Vagina (tissue), 2 donors: ENCODE measurements at places on chromosomes 5 and 9. TPM values are rescaled to one million over a fixed set of nuclear protein-coding genes. Genes with fewer than 3 reads are reported as not detected.
A peak's percentile ranks its signal among the peaks of the same experiment; 100 is the strongest.

PCDHGB1 gene
- 3.9 TPM for total RNA-seq

SNCB gene
- total RNA-seq: not detected

ADAMTS2 gene
- total RNA-seq: 17.4 TPM

LCN1 gene
- total RNA-seq: not detected

NR3C1 gene
- total RNA-seq: 46.7 TPM

MYO10 gene
- total RNA-seq: 22.1 TPM

MYORG gene
- total RNA-seq: 4.4 TPM

DNA sequence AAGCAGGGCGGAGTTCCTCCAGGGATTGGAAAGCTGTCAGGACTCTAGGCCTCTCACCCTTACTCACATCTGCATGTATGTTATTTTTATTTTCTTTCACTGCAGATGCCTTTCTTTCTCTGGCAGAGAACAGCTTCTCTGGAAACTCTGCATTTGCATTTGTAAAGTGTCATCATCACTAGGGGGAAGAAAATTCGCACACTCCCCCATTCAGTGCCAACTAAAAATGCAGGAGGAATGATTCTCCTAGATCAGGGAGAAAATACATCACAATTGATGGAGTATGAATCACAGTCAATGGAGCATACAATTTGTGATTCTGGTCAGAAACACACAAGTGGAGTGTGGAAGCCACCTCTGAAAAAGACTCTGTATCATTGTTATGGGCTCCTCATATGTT is 351.4 kb upstream of the FTMT start:
- H3K4me3 ChIP-seq: no peak overlapping the region
- no peak for DNase-seq
- no peaks in the 10 kb centered on the region for H3K36me3 ChIP-seq
- no peaks in the 10 kb centered on the region for H3K27me3 ChIP-seq

GRCh38 chr9:78994471-78994870 is 577.3 kb upstream of the TLE4 start:
- no peaks in the 10 kb centered on the region for H3K27me3 ChIP-seq
- no peak overlapping the region for H3K4me3 ChIP-seq
- H3K27ac ChIP-seq: no peak overlapping the region
- no peaks in the 10 kb centered on the region for H3K4me1 ChIP-seq
- no peaks in the 10 kb centered on the region for H3K36me3 ChIP-seq

DNA sequence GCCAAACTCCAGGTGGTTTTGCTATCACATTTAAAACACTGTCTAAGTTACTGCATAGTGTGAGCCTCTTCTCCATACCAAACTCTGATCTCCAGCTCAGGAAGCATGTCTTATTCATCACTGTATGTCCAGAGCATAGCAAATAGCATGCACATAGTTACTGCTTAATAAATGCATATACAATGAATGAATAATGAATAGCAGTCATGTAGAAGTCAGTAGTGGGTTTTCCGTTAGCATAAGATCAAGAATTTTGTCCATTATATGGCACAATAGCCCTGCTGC is 329.4 kb downstream of the ARRDC3 start:
- H3K27ac ChIP-seq: no peak overlapping the region
- no peaks in the 10 kb centered on the region for H3K36me3 ChIP-seq
- no peak for DNase-seq
- H3K4me1 ChIP-seq: no peaks in the 10 kb centered on the region

- H3K27ac ChIP-seq: no peak overlapping the region
- no peak overlapping the region for H3K4me3 ChIP-seq
- peaks cover 6% of the 10 kb centered on the region for H3K4me1 ChIP-seq
- peaks cover 12% of the 10 kb centered on the region for H3K27me3 ChIP-seq
Observed at GRCh38 chr5:139758510-139759075, 37.0 kb upstream of the PSD2 start.

DNA sequence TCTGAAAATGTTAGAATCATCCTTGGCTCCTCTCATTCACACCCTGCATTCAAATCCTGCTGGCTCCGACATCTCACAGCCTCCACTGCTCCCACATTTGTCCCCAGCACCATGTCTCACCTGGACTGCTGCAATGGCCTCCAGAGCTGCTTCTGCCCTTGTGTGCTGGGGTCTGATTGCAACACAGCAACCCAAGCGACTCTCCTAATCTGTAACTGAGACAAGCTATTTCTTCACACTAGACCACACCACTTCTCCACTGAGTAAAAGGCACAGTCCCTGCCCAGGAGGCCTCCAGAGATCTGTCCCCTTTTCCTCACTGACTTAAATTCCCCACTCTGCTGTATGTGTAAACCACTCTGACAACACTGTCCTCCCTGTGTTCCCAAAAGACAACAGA is 151.1 kb upstream of the TAS2R1 start:
- H3K36me3 ChIP-seq: no peaks in the 10 kb centered on the region
- H3K4me3 ChIP-seq: no peak overlapping the region
- no peaks in the 10 kb centered on the region for H3K27me3 ChIP-seq
- no peaks in the 10 kb centered on the region for H3K4me1 ChIP-seq

- no peak for DNase-seq
- H3K4me1 ChIP-seq: peaks cover 7% of the 10 kb centered on the region
- H3K36me3 ChIP-seq: no peaks in the 10 kb centered on the region
- H3K27me3 ChIP-seq: no peaks in the 10 kb centered on the region
- no peak overlapping the region for H3K27ac ChIP-seq
Observed at GRCh38 chr9:132546148-132547051, 36.0 kb upstream of the BARHL1 start.

- no peaks in the 10 kb centered on the region for H3K36me3 ChIP-seq
- peak overlapping the region; percentile 39 for H3K4me3 ChIP-seq
- no peak for DNase-seq
- peaks cover 4% of the 10 kb centered on the region for H3K27me3 ChIP-seq
- no peak overlapping the region for H3K27ac ChIP-seq
- peaks cover 16% of the 10 kb centered on the region for H3K4me1 ChIP-seq
Observed at GRCh38 chr9:136669791-136670464, 7.2 kb downstream of the EGFL7 start.

DNA sequence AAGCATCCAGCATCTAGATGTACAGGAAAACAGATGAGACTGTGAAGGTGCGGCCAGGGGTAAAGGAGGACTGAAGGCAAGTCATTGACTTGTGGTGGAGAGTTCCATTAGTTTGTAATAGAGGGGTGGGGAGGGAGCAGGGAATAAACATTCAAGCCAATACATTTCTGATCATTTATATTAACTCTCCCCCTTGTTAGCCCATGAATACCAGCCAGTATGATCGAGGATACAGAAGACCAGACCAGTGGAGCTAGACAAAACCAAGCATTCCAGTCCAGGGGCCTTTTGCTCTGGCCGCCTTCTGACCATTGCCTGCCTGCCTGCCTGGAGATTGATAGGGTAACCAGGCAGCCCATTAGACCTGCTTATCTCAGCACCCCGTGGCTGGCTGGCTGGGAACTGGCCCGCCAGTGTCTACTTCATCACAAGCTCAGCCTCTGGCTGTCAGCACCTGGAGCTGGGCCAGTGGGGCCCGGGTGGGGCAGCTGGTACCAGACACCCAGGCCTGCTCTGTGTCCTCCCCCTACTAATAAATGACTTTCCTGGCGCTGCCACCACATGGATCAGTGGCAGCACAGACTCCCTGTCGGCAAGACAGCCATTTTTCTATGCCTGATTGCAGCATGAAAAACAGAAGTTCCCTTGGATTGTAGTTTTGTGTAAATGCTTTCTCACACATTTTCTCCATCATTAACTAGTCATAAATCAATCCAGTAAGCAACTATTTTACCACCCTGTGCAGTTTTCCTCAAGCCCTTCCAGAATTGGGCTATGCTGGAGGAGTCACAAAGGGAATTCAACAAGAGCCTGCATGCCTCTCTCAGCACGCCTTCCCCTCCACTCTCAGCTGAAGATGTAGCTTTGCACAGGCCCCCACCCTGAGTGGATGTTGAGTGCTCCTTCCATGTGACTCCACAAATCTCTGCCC is 181.3 kb downstream of the SNCAIP start:
- H3K4me1 ChIP-seq: no peaks in the 10 kb centered on the region
- no peak for DNase-seq
- H3K4me3 ChIP-seq: no peak overlapping the region

DNA sequence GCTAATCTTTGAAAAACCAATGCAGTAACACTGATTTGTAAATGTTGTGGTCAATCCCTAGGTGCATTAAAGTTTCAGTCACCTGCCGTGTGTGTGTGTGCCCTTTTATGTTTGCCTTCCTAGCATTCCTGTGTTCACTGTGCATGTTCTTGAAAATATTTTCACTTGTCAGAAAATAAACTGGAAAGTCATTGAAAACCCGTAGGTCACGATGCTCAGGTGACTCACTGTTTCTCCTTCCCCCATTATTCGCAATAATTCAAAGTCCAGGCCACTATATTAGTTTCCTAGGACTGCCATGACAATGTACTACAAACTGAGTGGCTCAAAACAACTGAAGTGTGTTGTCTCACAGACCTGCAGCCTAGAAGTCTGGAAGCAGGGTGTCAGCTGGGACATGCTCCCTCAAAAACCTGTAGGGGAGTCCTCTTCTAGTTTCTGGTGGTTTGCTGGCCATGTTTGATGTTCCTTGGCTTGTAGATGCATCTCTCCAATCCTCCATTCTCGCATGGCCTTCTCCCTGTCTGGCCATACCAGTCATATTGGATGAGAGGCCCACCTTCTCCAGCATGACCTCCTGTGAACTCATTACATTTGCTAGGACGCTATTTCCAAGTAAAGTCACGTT is 29.3 kb downstream of the MARVELD2 start:
- H3K27ac ChIP-seq: no peak overlapping the region
- no peak for DNase-seq
- H3K27me3 ChIP-seq: no peaks in the 10 kb centered on the region
- H3K4me3 ChIP-seq: no peak overlapping the region
- H3K4me1 ChIP-seq: no peaks in the 10 kb centered on the region

DNA sequence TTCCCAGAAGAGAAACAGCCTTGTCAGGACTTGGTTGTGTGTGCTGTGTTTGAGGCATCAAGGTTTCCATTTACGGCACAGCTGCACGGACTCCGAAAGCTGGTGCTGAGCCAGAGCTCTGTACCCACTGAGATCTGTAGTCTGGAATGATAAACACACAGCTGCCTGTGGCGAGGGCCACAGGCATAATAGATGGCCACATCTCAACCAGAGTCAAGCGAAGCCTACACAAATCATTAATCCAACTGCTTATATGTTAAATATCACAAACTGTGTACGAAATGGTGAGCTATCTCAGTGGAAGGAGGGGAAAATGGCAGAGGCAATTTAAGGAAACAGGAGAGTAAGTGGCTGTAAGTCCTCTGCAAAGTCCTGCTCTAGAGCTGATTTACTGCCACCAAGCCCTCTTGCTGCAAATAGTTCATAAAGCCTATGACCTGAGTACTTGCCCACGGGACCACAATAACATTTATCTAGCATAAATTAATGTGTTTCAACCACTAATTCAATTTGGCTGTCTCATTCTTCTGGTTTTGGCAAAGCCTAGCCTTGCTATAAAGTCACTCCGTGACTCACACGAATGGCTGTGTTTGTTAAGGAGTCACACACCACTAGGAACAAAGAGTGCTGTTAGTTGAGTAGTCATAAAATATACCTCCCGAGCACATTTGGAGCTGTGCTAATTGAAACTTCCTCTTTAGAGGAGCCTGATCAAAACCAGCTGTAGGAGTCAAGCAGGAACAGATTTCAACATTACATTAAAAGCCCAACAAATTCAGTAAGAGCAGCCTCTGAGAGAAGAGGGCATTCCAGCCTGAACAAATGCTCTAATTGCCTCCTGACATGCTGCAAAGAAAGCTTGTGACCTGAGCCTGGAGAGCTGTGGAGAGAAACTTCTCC is 738.6 kb upstream of the ZNF608 start:
- DNase-seq: no peak
- H3K4me3 ChIP-seq: peak overlapping the region; percentile 29
- H3K27me3 ChIP-seq: no peaks in the 10 kb centered on the region
- H3K4me1 ChIP-seq: peaks cover 47% of the 10 kb centered on the region
- H3K27ac ChIP-seq: peak overlapping the region; percentile 67

- peaks cover 14% of the 10 kb centered on the region for H3K27me3 ChIP-seq
- H3K27ac ChIP-seq: no peak overlapping the region
- DNase-seq: no peak
Observed at GRCh38 chr9:97220894-97221477, 86.5 kb upstream of the CCDC180 start.

DNA sequence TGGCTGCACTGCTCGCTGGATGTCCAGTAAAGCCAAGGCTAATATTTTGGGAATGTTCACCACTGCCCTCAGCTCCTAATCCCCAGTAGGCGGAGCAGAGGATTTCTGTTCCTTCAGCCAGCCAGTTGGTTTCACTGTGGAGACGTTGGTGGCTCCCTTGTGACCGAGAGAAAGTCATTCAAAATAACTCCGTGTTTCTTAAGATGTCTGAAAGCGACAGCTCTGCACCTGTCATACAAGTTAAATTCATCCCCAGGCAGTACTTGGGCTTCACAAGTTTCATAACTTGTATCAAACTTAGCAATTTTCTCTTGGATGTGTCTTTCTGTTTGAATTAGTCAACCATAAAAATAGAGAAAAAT is 382 bp upstream of the CDKN2B start:
- DNase-seq: no peak
- peaks cover 26% of the 10 kb centered on the region for H3K4me1 ChIP-seq
- H3K27me3 ChIP-seq: no peaks in the 10 kb centered on the region

DNA sequence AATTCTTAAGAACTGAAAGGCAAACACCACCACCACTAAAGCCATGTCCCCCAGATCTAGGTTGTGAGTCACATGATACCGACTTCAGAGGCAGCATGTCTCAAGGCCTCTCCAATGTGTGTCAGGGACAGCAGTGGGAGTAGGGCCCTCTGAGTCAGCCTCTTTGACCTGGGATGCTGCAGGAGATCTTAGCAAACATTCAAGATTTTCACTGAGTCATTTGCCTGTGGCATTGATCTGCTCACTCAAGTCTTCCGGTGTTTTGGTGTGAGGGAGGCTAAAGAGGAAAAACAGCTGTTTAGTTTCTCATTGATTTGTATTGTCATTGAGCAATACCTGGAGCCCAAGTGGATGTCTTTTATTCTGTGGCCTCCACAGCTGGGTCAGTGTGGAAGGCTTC is 36.1 kb downstream of the TMC1 start:
- H3K27ac ChIP-seq: peak overlapping the region; percentile 25
- H3K4me3 ChIP-seq: no peak overlapping the region
- no peaks in the 10 kb centered on the region for H3K27me3 ChIP-seq
- peaks cover 17% of the 10 kb centered on the region for H3K4me1 ChIP-seq
- H3K36me3 ChIP-seq: no peaks in the 10 kb centered on the region
- peak; percentile 94 for DNase-seq

DNA sequence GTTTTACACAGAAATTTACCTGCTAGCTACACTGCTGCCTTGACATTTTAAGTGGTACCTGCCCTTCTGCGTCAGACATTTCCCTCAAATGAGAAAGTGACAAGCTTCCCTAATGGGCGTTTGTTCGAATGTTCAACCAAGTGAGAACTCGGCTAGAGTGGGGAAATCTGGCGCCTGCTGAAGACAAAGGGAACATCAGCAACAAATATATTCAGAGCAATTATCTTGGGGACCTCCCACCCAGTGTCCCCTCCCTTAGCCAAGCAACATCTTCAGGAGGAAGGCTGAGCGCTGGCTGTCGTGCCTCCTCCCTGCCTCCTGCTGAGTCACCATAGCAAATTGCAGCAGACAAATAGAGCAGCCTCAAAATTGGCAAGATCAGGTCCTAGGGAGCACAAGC is 57.1 kb downstream of the MFAP3 start:
- H3K36me3 ChIP-seq: no peaks in the 10 kb centered on the region
- H3K4me1 ChIP-seq: no peaks in the 10 kb centered on the region
- no peaks in the 10 kb centered on the region for H3K27me3 ChIP-seq
- H3K27ac ChIP-seq: no peak overlapping the region
- no peak for DNase-seq
